ENCODE measurements at places on chromosomes 16 and 17.

- peak; percentile 71 for DNase-seq
Measured at GRCh38 chr17:34252095-34252443, 3.0 kb upstream of the CCL2 start.

DNA sequence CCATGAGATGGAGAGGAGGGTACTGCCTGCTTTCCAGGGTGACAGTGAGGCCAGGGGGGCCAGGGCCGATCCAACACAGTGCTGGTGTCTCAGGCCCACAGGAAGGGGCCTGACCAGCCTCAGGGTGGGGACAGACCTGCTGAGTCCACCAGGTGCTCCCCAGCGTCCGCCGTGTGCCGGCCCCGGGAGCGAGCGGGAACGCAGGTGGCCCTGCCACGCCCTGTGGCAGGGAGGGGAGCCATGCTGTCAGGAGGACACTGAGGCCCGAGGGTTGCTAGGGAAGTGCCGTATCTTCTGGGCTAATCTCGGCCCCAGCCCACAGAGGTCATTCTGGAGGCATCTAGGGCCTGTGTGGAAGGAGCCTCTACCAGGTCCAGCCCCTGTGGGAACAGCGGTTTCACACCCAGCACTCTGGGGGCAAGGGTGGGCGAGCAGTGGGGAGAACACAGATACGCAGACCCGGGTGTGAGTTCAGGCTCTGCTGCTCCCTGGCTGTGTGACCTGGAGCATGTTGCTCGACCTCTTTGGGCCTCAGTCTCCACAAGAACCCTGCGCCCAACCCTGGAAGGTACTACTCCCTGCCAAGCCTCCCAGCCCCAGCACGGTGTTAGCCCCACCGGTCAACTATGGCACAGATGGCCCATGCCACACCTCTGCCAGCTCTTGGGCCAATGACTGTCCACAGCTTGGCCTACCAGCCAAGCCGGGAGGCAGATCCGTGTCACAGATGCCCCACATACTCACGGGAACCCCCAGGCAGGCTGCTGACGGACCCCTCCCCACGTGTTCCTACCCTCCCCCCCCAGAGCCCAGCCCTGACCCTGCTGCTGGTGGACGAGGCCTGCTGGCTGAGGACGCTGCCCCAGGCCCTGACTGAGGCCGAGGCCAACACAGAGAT lies 43.9 kb upstream of the ZC3H18 start:
- DNase-seq: no peak

DNA sequence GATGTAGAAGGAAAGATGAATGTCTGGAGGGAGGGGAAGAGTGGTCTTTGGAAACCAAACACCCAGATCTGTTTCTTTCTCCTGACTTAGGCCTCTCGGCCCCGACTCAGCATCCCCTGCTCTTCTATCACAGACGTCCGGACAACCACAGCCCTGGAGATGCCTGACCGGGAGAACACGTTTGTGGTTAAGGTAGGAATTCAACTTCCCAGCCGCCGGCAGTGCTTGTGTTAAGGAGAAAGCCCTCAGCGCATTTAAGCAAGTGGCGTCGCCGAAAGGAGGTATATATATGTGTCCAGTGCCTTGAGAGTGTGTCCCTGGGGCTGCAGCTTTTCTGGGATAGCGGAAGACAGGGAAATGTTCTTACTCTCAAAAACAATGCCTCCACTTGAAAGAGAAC lies 3.6 kb downstream of the SH2B1 start:
- DNase-seq: no peak

GRCh38 chr16:85515319-85515745 lies 97.8 kb upstream of the GSE1 start:
- DNase-seq: no peak

DNA sequence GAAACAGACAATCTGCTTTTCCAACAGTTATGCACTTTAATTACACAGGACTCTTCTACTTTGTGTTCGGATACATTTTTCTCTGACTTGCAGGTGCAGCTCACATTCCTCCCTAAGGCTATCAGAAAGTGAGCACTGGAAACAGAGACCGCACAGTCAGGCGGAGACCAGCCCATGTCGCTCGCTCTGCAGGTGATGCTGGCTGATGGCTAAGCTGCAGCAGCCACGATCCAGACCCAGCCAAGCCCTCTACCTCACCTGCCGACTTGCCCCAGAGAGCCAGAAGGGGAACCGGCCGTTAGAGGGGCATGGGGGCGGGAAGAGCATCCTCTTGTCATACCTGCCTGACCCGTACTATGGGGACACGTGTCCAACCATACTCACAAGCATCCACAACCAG lies 33.8 kb downstream of the MAP1LC3B start:
- DNase-seq: no peak

DNA sequence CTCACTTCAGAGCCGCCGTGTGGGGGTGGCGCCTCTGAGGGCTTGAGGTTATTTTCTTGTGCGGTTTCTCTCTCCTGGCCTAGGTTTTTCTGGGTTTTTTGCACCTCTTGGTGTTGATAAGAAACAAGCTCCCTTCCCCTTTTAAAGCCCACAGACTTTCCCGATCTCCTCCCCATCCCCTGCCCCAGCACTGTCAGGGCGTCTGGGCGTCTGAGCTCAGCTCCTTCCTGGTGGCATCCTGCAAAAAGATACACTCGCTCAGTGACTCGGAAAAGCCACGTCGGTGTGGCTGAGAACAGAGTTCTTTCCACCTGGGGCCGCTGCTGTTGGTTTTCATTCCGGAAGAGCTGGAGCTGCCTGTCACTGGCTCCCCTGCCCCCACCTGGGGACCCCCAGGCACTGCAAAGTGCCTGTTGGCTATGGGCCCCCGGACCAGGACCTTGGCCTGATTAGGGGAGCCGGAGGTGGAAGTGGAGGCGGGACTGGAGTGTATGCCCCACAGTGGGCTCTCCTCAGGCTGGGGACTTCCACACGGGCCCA lies 14.5 kb downstream of the BAIAP2 start:
- DNase-seq: no peak

- no peak for DNase-seq
Measured at GRCh38 chr17:15744885-15745284, 12.8 kb downstream of the TBC1D26 start.

DNA sequence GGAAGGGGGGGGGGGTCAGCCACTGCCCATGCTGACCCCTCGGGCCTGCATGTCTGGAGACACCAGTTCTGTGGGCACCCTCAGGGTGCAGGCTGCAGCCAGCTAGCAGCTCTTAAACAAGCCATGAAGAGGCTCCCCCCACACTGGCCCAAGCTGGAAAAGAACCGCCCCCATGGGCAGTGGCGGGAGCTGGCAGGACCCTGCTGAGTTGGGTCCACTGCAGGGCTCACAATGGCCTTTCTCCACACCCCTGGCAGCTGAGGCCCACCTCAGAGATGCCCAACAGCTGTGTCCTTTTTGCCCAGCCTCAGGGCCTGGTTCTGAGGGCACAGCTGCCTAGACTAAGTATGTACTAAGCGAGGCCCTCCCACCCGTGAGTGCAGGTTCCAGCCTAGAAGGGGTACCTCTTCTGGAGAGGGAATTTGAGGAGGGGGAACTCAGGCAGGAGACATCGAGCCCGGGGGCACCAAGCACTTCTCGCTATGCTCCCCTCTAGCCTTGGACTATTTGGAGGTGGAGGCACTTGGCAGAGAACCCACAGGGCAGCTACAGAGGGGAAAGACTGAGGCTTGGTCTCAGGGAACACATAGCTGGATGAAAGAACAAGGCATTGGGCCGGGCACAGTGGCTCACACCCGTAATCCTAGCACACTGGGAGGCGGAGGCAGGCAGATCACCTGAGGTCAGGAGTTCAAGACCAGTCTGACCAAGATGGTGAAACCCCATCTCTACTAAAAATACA lies 3.2 kb downstream of the THRA start:
- DNase-seq: no peak

DNA sequence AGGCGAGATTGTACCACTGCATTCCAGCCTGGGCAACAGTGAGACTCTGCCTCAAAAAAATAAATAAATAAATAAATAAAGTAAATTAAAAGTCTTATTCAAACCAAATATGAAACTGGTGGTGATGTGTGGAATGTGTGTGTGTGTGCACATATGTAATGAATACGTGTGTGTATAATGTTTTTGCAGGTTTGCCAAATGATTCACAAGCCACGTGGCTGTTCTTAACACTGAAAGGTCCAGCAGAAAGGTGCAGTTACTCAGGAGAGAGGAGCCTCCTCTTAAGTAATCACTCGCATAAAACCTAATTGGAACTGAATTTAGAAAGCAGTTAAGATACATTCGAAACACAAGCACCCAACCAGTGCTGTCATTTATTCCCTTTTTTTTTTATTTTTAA lies 22.9 kb downstream of the GDE1 start:
- DNase-seq: no peak

Measured in stromal cell of bone marrow (primary cell).